ENCODE measurements at places on chromosomes 1 and 21.

- DNase-seq, result no peak
Observed at GRCh38 chr1:182080955-182081582, 19.6 kb upstream of the ZNF648 start.

DNA sequence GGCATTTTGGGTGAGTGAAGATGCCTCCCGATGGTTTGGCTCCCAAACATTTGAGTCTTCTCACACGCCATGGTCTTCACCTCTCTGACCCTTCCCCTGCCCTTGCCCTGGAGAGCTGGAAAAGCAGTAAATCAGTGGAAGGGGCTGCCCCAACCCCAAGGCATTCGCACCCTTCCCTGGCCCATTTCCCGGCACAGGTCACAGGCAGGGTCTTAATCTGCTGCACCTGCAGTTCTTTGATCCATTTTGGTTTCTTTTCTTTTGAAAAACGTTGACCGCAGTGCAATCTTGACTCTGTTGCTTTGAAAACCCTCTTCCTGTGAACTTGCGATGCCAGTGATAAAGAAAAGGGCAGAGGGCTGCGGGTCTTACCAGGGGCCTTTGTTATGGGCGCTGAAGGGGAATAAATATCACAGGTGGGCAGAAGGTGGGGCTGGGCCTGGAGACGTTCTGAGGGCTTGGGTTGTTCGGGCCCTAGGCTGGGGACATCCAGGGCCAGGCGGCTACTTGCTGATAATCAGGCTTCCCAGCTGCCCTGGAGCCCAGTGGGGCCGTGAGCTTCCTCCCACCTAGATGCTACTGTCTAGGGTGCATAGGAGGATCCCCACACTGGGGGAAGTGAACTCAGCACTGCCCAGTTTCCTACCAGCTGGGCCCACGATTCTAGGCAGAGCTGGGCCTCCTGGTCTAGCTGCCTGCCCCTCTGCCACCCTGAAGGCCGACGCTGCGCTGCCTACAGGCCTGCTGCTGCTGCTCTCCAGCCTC is 38.6 kb upstream of the EPS8L3 start:
- peak; percentile 72 for DNase-seq

GRCh38 chr1:212070720-212071302 is 35.3 kb downstream of the DTL start:
- no peak for DNase-seq

DNA sequence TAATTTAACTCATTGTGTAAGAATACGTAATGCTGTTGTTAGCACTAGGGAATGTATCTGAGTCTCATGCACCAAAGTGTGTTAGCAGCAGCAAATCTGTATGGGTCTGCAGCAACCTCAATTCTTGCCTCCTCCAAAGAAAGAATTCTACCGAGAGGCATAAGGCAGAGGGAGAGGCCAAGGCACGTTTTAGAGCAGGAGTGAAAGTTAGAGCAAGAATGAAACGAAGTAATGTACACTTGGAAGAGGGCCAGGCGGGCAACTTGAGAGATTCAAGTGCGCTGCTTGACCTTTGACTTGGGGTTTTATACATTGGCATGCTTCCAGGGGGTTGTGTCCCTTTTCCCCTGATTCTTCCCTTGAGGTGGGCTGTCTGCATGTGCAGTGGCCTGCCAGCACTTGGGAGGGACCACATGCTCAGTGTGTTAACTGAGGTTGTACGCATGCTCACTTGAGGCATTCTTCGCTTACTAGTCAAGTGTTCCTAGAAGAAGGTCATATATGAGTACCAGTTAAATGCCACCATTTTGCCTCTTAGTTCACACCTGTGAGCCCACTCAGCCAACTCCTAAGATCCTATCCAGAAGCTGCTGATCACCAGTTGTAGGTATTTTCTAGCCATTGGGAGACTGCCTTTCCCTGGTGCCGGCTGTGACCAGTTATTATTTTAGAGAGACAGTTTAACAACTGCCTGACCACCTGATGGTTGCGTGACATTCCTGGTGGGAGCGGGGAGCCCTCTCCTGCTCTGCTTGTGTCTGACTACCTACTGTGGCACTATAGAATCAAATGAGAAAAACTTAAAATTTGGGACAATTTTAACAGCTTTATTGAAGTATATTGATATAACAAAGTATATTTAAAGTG is 2.7 kb upstream of the CNN3 start:
- DNase-seq, result no peak

GRCh38 chr1:227912866-227913265 is 34.9 kb downstream of the WNT9A start:
- no peak for DNase-seq

DNA sequence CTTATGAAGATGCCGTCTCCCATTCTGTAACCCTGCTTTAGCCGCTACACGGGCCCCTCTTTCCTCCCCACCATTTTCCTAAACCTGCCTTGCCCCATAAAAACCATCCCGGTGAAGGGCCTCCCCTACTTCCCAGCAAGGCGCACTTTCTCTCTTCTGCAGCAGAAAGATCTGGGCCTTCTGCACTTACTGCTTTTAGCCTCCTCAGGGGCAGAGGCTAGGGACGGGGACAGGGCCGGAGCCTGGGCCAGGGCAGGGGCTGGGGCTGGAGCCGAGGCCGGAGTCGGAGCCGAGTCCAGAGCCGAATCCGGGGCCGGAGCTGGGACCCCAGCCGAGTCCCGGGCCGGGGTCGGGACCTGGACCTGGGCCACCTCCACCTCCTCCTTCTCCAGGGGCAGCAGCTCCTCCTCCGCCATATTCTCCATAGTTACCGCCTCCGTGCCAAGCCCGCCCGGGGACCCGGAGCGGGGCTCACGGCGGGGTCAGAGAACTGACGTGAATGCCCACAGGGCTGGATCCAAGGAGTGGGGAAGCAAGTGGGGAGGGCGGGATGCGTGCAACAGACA is 382 bp downstream of the TRMT1L start:
- peak; percentile 57 for DNase-seq

DNA sequence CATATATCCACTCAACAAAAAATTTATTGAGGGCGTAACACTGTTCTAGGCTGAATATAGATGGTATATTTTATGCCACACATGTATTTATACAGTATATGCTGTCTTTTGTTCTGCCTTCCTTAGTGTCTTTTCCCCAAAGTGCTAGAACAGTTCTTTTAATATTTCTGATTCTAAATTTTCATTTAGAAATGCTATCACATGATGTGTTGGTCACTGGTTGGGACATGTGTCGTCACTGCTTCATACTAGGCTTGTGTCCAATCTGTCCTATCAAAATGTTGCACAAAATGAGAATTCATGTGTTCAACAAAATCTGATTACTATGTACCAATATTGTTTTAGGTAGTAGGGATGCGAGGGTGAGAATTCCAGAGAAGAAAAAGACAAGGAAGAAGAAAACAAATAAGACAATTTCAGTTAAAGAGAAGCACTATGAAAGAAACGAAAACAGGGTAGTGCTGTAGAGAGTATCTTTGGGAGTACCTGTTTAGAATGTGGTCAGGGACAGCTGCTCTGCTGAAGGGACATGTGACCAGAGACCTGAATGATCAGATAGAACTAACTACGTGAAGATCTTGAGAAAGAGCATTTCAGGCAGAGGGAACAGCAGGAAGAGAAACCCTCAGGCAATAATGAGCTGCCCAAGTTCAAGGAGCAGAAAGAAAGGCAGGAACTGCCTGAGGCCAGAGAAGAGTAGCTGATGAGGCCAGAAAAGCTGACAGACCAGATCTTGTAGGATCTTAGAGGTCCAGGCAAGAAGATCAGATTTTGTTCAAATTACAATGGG is 1.3 kb downstream of the KMO start:
- DNase-seq, result no peak

DNA sequence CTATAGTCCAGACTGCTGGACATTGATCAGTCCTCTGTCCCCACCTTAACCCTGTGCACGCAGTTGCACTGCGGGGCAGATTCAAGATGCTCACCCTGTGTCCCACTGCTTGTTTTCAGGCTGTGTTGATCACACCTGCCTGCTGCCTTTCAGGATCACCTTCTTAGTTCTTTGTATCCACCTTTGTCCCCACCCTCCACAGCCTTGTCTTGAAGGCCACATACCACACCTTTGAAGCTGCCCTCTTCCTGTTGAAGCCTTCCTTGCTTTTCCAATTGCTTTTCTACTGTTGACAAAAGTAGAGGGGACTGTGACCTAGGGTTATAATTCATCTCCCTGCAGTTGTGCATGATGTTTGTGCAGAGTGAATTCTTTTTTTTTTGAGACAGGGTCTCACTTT is 32.7 kb downstream of the UCK2 start:
- DNase-seq, result no peak

DNA sequence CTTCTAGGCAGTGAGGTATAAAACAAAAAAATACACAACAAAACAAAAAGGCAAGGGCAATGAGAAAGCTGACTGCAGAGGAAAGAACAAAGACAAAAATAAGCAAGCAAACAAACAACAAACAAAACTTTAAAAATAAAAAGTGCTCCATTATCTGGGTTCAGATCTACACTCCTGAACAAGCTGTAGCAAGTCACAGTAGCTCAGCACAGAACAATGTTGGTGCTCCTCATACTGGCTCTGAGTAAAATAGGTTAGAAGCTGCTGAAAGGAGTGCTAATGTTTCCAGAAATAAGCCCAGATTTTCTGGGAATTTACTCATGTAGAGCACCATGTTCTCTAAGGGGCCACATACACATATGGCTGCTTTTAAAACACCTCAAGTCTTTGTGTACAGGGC is 16.6 kb upstream of the DUSP10 start:
- no peak for DNase-seq

GRCh38 chr1:226934483-226935237 is 5.4 kb upstream of the COQ8A start:
- DNase-seq, result no peak

DNA sequence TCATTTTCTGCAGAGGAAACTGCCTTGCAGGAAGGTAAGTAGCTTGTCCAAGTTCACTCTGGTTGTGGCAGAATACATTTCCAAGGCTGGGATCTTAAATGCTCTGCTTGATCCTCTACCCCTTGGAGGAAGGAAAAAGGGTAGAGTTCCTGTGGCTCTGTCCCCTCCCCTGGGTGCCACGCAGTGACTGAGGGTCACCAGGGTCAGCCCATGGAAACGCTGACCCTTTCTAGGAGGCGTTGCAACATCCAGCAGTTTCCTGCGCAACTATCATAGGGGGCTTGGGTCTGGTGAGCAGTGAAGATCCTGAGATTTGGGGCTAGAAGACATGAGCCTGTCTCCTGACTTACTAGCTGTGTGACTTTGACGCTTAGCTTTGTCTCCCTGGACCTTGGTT is 29.4 kb upstream of the EPS8L3 start:
- DNase-seq, result no peak

GRCh38 chr1:24828183-24828886 is 83.1 kb downstream of the CLIC4 start:
- DNase-seq, result no peak

- DNase-seq, result no peak
Observed at GRCh38 chr1:204321665-204322064, 38.1 kb downstream of the PLEKHA6 start.

DNA sequence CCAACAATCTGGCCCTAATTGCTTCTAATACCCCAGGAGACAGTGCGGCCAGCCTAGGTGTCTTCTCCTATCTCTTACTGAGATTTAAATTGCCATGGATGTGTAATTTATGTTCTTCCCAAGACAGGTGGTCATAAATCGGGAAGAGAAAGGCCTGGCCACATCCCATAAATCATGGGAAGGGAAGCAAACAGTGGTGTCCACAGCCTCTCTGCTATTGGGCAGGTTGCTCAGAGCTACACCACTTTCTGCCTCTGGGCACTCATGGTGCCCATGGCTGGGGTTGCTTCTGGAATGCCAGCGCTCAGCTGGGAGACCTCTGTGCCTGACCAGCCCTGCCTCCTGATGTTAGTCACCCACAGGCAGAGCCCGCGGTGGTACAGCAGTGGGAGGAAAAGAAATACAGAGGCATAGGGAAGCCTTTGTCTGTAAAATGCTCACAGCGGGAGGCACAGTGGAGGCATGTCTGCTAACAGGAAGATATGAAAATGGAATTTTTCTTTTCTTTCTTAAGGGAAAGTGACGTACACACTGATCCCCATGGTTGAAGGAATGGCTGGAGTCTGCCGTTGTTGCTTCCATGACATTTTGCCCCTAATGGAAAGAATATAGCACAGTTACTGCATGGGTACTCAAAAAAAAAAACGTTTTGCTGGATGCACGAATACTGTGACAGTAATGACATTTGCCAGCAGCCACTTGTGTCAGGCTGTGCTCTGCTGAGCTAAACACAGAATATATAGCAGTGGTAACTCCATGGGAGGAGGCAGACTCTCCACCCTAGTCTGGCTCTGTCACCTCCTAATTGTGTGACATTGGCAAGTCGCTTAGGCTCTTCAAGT is 21.9 kb downstream of the MTARC1 start:
- no peak for DNase-seq

DNA sequence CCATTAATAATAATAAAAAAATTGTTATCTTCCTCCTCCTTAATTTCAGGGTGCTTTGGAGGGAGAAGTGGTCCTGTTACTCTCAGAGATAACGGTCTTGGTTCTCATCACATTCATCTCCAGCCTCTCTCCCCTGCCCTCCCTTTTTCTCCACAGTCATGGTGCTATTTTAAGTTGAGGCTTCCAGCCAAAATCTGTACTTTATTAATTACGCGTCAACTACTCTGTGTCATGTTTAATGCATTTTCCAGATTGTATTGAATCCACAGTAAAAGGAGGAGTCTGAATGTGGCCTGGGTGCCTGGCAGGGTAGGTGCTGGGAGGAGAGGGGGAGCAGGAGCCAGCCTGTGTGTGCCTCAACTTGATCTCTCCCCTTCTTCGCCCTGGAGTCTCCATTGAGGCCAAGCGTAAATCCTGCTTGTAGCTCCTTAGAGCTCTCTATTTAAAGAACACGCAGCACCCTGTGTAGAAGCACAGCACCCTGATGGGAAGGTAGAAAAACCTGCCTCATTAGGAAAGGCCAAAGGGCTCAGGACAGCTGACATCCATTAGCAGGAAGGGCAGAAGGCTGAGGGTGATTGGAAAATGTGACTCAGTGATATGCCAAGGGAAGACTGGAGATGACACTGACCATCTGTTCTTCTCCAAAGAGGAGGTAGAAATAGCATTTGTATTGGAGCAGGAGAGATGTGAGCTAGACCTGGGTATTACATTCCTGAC is 82.4 kb downstream of the PLXNA2 start:
- no peak for DNase-seq

DNA sequence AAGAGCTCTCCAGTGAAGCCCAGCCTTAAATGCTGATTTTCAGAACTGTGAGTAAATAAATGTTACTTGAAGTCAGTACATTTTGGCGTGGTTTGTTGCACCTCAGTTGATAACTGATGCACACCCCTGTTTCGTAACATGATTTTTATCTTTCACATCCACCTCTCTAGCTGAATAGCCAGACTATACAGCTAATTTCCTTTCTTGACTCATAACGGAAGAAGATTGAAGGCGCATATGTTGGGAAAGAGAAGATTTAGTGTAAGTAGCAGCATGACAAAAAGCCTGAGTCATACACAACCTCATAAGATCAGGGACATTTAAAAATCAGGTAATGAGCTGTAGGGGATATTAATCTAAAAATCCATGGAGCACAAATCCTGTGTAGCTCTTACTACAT is 716.2 kb upstream of the ZP4 start:
- no peak for DNase-seq

GRCh38 chr1:22710701-22711049 is at the start of gene EPHB2:
TSS of gene EPHB2 (plus strand) at chr1:22710839. CDS start at chr1:22710983, 144 bp downstream.
- DNase-seq, result no peak

DNA sequence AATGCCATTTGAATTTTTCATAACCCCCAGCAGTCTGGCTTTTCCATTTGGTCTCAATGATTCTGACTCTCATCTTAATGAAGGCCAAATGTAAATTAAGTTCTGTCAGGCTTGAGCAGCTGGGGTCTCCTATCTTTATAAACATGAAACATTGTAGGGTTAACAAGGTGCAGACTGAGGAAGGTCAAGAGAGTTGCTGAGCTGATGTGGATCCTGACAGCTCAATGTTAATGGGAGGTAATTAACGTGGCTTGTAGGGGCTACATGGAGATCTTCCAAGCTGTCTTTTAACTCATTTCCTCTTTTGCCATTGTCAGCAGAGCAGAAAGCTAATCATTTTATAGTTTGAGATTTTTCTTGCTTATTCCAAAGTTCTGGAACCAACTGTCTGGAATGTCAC is 55.2 kb downstream of the FGGY start:
- no peak for DNase-seq
